ENCODE measurements at places on chromosomes 13 and 19. TPM values are rescaled to one million over a fixed set of nuclear protein-coding genes. Genes with fewer than 3 reads are reported as not detected.

DNA sequence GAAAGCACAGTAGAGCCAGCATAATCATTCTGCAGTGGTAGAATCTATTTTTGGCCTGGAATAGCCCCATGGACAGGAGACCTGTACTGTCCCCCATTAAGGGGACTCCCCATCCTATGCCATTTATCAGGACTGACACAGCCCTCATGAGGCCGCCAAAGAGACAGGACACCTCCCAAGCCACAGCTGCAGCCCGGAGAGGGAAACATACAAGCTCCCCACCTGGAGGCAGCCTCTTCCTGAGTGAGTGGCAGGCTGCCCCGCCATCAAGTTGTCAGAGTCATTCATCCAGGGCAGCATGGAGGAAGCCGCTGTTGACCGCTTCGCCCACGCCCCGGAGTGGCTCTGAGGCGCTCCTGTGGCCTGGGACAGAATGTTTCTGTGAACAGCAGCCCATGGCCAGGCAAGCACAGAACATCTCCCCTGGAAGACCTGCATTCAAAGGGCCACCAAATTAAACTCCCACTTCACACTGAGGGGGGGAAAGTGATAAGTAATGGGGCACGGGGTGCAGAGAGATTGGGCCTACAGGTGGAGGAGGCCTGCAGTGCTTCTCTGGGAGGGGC lies 111.3 kb downstream of the ZDHHC20 start:
- no peak overlapping the region for H3K4me3 ChIP-seq
- H3K27me3 ChIP-seq, result no peaks in the 10 kb centered on the region
- no peak for DNase-seq

The TTC9B gene
- not detected for total RNA-seq

The MATK gene
- total RNA-seq, result 0.13 TPM

DNA sequence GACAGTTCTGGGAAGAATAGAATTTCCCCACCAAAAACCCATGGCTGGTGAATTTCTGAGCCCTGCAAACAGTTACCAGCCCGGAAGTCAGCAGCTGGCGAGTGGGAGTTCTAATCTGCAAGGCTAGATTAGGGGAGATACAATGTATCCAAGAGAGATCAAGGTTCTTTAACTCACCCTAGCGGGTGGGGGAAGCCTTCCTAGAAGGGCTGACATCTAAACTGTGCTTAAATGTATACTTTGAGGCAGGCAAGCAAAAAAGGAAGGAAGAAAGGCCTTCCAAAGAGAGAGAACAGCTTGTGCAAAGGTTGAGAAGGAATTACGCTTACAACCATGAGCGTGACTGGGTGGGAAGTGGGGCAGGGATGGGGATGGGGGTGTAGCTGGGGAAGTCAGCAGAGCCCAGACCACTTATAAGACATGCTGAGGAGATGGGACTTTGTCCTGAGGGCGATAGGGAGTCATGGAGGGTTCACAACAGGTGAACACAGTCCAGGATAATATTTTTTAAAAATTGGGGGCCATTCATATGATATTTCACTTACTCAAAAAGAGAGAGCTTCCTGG lies 20.8 kb upstream of the ZNRF4 start:
- no peak for DNase-seq
- no peak overlapping the region for H3K4me3 ChIP-seq
- H3K36me3 ChIP-seq, result no peaks in the 10 kb centered on the region
- no peak overlapping the region for H3K27ac ChIP-seq
- peaks cover 12% of the 10 kb centered on the region for H3K27me3 ChIP-seq

The MUC16 gene
- under 0.01 TPM for total RNA-seq

DNA sequence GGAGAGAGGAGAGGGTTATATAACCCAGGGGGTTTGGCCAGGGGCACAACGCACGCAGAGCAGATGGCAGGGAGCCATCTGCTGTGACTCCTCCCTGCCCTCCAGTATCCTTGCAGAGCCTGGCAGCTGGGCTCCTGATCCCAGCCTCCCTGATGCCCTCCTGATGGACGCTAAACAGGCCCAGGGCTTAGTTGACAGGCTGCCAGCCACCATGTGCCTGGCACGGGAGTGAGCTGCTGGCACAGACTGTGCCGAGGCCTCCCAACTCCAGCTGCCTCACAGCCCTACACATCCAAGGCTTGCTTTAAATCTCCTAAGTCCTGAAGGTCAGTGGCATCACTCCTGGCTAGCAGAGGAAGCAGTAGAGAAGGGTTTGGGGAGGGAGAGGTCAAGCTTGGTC lies 16.7 kb downstream of the SYDE1 start:
- H3K4me1 ChIP-seq, result peaks cover 30% of the 10 kb centered on the region
- H3K4me3 ChIP-seq, result peak overlapping the region; percentile 71
- no peaks in the 10 kb centered on the region for H3K27me3 ChIP-seq
- DNase-seq, result no peak
- peaks cover 46% of the 10 kb centered on the region for H3K36me3 ChIP-seq

GRCh38 chr13:27076421-27076820 lies 95.2 kb downstream of the USP12 start:
- H3K4me3 ChIP-seq, result no peak overlapping the region
- no peak for DNase-seq
- H3K4me1 ChIP-seq, result peaks cover 54% of the 10 kb centered on the region
- H3K27me3 ChIP-seq, result no peaks in the 10 kb centered on the region
- peaks cover 8% of the 10 kb centered on the region for H3K36me3 ChIP-seq

The ELSPBP1 gene
- not detected for total RNA-seq

DNA sequence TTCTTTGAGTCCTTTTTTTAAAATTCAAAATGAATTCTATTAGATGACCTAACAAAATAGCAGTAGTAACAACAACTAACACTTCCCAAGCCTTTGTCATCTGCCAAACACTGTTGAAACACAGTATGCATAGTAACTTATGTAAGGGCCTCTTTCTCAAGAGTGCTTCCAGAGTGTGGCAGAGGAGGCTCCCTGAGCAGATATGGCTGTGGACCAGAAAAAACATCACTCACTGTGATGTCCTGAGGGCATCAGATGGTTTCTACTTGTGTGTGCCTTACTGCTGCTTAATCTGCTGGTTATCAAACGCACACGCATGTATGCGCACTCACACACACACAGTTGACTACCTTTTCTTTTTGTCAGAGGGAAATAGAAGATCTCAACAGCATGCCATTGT lies 110.8 kb downstream of the DLEU7 start:
- no peak overlapping the region for H3K27ac ChIP-seq
- no peak for DNase-seq
- no peaks in the 10 kb centered on the region for H3K36me3 ChIP-seq
- H3K4me3 ChIP-seq, result no peak overlapping the region
- H3K27me3 ChIP-seq, result no peaks in the 10 kb centered on the region

DNA sequence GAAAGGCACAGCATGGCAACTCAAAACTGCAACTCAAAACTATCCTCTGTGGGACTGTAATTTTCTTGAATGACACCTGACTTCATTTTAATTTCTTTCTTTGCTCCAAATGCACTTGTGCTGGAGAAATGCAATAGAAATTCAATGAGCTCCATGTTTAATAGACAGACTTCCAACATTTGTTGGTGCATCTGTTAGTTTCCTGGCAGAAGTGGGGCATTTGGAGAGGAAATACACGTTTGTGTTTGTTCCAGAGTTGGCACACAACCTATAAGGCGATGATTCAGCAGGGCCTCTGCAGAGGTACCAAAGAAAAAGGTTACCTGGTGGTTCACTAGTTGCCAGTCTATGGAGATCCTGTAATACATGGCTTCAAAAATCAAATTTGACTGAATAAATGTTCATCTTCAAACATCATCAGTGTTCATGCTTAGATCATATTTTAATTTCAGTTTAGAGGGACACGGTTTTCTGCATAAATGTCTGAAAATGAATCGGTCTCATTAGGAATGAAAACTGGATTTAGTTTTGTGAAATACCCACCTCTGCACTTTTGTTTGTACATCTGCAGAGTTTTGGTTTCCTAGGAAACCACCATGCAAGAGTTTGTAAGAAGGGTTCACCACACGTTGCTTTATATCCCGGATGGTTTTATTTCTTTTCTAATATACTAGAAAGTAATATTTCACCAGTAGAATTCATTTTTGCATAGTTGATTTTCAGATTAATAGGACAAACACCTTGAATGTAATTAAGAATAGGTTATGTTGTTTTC lies 21.8 kb upstream of the OBI1 start:
- no peaks in the 10 kb centered on the region for H3K36me3 ChIP-seq
- H3K4me3 ChIP-seq, result no peak overlapping the region
- no peak for DNase-seq
- H3K4me1 ChIP-seq, result no peaks in the 10 kb centered on the region

DNA sequence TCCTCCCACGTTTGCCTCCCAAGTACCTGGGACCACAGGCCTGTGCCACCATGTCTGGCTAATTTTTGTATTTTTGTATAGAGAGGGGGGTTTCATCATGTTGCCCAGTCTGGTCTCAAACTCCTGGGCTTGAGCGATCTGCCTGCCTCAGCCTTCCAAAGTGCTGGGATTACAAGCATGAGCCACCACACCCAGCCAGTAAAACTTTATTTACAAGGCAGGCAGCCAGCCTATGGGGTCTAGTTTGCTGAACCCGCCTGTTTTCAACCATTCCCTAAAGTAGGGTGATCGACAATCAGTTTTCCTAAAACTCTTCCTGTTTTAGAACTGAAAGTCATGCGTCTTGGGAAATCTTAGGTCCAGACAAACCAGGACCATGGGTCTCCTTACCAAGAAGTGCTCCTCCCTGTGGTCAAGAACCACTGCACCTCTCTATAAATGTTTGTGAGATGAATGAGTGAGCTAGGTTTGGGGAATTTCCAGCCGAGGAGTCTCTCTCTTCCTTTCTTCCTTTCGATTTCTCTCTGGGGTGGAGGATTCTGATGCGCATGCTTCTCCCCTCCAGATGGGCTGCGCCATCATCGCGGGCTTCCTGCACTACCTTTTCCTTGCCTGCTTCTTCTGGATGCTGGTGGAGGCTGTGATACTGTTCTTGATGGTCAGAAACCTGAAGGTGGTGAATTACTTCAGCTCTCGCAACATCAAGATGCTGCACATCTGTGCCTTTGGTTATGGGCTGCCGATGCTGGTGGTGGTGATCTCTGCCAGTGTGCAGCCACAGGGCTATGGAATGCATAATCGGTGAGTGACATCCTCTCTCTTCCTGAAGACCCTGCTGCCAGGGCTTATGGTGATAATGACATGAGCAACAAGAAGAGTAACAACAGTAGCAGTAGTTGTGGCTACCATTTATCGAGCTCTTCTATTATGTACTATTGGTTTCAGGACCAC lies 38.7 kb downstream of the ADGRE1 start:
- no peaks in the 10 kb centered on the region for H3K4me1 ChIP-seq
- DNase-seq, result no peak
- H3K36me3 ChIP-seq, result no peaks in the 10 kb centered on the region
- peaks cover 22% of the 10 kb centered on the region for H3K27me3 ChIP-seq

DNA sequence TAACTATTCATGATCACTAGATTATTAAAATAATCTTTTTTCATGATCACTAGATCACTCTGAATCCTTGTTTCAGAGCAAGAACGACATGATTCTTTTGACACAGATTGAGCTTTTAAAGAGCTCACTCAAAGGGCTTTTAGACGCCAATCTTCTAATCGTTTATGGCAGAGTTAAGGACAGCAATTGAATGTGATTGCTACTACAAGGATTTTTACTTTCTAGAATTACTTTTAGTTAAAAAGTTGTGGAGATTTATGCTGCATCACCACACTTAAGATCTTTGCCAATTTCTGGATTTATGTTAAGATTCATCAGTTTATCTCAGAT lies 1.3 kb downstream of the EXOSC8 start:
- no peak overlapping the region for H3K27ac ChIP-seq
- H3K4me3 ChIP-seq, result no peak overlapping the region
- H3K4me1 ChIP-seq, result peaks cover 27% of the 10 kb centered on the region
- H3K27me3 ChIP-seq, result no peaks in the 10 kb centered on the region

DNA sequence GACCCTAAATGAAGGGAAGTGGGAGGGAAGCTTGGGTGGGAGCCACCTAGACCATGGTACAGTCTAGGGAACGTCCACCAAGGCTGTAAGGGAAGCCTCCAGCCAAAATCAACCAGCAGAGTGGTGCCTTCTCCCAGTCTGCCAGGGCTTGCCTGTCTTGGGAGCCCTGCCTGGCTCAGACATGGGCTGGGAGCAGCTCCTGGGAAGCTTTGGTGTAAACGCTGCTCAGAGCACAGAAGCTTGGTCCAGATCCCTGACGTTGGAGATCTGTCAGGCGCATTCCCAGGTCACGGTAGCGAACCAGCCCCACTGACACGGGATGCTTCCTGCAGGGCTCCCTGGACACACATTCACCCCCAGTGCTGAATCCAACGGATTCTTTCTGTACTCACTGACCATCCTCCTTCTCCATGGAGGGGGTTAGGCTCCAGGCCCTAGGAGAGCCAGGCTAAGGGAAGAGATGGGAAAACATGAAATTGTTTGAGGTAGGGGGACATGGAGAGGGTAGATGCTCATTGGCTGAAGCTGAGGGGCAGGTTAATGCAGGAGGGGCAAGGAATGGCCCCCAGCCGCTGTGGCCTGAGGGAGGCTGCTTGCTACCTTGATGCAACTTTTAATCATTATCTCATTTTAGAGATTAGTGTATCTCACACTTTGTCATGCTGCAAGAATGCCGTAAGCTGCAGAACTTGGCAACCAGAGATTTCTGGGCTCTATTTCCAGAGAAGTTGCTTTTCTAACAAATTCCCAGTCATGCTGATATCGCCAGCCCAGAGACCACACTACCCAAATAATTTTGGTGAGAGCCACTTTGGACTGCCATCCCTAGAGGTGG lies 195.8 kb downstream of the UQCRFS1 start:
- H3K27ac ChIP-seq, result no peak overlapping the region
- H3K36me3 ChIP-seq, result no peaks in the 10 kb centered on the region
- no peak overlapping the region for H3K4me3 ChIP-seq
- no peaks in the 10 kb centered on the region for H3K4me1 ChIP-seq

The ERICH4 gene
- total RNA-seq, result not detected

DNA sequence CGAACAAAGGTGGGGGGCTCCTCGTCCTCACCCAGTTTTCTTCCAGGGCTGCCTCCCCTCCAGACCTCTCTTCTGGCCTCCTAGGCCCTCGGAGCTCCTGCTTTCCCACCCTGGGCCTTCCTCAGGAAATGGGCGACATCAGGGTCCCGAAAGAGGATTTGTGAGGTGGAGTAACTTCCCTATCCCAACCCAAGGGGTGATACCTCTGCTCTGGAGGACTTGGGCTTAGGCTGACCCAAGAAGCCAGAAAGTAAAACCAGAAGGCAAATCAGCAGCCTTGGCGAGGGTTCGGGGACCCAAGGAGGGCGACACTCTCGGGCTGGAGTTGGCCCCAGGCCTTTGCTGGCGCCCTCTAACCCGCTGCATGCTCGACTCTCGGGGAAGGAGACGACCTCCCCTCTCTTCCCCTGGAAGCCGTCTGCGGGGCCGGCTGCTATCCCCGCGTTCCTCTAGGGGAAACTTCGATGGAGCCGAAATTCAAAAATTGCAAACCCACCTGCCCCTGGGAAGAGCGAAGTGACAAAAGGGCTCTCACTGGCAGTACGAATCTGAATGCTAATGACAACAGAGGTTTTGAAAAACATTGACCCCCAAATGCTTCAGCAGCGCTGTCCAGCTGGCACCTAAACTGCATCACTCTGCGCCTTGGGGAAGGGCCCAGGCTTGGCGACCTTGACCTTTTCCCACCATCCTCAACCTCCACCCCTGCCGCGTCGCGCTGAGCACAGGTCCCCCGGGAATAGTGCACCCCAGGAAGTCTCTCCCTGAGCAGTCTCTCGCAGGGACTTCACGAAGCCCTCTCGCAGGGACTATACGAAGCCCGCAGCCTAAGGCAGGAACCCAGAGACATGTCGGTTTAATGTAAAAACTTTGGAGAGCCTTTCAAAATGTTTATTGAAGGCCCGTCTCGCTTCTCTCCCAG lies 2.4 kb downstream of the PDX1 start:
- H3K36me3 ChIP-seq, result no peaks in the 10 kb centered on the region
- peaks cover 80% of the 10 kb centered on the region for H3K4me1 ChIP-seq
- H3K4me3 ChIP-seq, result no peak overlapping the region
- peaks cover 100% of the 10 kb centered on the region for H3K27me3 ChIP-seq
- no peak overlapping the region for H3K27ac ChIP-seq

- no peaks in the 10 kb centered on the region for H3K36me3 ChIP-seq
- H3K27ac ChIP-seq, result no peak overlapping the region
- no peaks in the 10 kb centered on the region for H3K4me1 ChIP-seq
- peaks cover 29% of the 10 kb centered on the region for H3K27me3 ChIP-seq
- H3K4me3 ChIP-seq, result no peak overlapping the region
- DNase-seq, result no peak
Measured at GRCh38 chr19:28874742-28875141, 338.2 kb downstream of the UQCRFS1 start.
